Esophagus muscularis mucosa (tissue), 4 donors: ENCODE measurements at places on chromosomes 6 and 20. TPM values are rescaled to one million over a fixed set of nuclear protein-coding genes. Genes with fewer than 3 reads are reported as not detected.

DNA sequence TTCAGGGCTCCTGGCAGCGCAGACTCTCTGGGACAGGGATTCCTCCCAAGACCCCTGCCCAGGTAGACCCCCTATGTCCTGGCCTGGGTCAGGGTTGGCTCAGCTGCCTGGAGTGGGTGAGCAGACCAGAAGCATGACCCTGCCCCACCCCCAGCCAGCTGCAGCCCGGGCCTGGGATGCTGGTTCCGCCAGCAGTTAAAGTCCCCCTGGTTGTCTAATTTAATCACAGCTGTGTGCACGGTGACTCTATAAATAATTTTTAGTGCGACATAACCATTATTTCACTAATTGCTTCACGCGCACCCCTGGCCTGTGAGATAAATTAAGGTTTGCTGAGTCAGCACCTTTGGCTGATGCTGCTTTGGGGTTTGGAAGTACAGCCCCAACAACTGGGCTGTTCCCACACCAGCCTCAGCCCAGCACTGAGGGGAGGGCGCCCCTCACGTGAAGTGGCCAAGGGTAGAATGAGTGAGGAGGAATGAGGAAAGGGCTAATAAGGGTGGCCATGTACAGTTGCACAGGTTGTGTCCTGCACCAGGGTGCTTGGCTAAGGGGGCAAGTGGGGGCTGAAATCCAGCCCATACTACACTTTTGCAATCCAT is 26.1 kb upstream of the CDH22 start:
- DNase-seq = no peak

DNA sequence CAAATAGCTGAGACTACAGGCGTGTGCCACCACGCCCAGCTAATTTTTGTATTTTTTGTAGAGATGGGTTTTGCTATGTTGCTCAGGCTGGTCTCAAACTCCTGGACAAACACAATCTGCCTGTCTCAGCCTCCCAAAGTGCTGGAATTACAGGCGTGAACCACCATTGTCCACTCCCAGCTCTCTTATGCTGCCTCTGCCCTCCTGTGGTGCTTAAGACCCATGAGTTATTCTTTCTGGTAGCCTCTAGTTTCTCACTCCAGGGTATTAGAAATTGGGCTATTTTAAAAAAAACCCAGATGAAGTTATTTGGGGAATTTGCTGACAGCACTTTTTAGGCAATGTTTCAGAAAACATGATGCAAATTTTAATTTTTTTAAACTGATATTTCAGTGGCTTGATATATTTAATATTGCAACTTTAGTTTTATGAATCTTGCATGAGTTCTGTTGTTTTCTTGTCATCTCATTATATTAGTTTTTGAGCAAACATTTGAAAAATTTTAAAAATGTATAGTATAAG is 114.0 kb upstream of the FOXO3 start:
- DNase-seq = no peak

DNA sequence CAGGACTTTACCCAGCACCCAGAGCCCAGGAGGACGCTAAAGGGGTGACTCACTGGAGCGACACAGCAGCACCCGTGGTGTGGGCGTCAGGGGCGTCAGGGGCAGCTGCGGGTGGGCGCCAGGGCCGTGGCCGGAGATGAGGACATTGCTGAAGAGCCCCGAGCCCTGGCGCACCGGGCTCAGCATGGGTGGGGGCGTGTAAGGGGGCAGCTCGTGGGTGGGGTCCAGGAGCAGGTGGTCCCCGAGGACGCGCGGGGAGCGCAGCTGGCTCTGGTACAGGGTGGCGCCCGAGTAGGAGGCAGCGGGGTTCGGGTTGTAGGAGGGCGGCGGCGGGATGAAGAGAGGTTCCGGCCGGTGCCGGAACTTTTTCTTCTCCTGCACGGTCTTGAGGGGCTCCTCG is 41.6 kb upstream of the MRPS10 start:
- DNase-seq = no peak

DNA sequence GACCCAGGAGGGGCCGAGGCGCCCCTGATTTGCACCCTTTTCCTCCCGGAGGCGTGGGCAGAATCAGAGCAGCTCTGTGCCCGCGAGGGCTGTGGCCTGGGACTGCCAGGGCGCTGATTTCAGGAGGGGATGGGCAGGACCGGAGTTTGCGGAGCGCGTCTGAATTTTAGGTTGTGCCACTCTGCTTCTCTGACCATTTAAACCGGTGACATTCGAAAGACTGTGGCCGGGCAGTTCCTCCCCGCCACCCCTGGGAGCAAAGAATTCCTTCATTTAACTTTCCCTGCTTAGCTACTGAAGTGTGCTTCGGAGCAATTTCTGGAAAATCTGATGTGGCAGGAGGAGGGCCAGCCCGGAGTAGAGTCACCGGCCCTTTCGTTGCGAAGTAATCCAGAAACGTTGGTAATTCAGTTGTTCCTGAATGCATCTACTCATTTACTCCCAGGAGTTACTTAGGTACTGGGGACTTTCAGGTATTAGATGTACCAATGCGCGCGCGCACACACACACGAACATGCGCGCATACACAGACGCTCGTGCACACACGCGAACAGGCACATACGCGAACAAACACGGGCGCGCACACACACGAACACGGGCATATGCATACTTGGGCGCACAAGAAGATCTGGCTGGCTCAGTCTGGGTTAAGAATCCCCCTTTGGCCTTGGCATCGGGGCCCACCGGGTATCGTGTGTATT is 568 bp downstream of the CCDC170 start:
- no peak for DNase-seq

DNA sequence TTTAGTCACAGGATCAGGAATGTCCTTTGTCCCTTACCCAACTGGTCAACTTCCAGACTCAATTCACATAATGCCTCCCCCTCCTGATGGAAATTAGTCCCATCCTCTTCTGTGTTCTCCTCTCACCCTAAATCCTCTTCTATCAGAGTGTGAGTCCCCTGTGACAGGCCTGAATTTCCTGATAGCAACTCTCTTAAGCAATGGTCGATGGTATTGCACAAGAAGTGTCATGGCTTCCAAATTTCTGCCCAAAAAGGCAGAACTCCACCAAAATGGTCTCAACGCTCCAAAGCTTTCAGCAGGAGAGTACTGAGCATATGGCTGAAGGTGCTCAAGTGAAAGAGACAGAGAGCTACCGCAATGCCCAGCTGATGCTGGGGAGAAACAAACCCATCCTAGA is 2.4 kb downstream of the PREP start:
- no peak for DNase-seq

ADGRF5 gene
- 37.8 TPM for total RNA-seq

MCCD1 gene
- total RNA-seq = not detected

RPS6KA2 gene
- 115 TPM for total RNA-seq
